Astrocyte of the hippocampus (primary cell): ENCODE measurements at places on chromosomes 4 and X.

GRCh38 chrX:79138658-79139241 lies 5.7 kb upstream of the GPR174 start:
- no peak for DNase-seq

- peak; percentile 83 for DNase-seq
Observed at GRCh38 chr4:80017125-80017854, 55.7 kb downstream of the ANTXR2 start.

- DNase-seq: no peak
Observed at GRCh38 chr4:53103481-53103880, 241.4 kb downstream of the RASL11B start.

DNA sequence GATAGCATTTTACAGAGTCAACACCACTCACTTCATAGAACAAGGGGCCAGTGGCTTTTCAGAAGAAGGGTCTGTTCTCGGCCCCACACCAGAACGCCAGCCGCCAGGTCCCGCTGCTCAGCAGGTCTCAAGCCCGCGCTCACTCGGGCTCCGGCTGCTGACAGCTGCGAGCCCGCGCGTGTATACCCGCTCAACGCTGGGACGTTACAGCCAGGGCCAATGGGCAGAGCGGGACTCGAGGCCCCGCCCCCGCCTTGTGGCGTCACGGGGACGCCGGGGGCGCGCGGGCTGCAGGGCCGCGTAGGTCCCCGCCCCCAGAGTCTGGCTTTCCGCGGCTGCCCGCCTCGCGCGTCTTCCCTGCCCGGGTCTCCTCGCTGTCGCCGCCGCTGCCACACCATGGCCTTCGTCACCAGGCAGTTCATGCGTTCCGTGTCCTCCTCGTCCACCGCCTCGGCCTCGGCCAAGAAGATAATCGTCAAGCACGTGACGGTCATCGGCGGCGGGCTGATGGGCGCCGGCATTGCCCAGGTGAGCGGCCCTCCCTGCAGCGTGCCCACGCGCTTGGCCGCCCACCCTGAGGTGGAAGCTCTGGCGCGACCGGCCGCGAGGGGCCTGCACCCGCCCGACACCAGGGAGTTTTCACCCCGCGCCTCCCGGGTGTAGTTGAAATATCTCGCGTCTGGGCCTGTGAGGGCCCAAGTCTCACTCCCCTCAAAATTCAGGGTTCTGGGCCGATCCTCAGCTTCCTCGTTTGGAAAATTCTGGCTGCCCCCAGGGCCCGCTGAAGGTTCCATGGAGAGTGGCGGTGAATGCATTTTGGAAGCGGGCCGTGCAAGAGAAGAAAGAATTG lies at the start of gene HADH:
HADH (plus strand) TSS at position 353 of the 850 bp plus-strand sequence; CDS start at position 397, 44 bp downstream.
- peak; percentile 98 for DNase-seq

- peak; percentile 19 for DNase-seq
Observed at GRCh38 chr4:48119646-48120045, 14.4 kb downstream of the TXK start.

GRCh38 chr4:155768370-155768769 lies 9.5 kb downstream of the GUCY1B1 start:
- DNase-seq: no peak

- DNase-seq: no peak
Observed at GRCh38 chr4:80073473-80074008, 512 bp upstream of the ANTXR2 start.

- DNase-seq: no peak
Observed at GRCh38 chr4:145769450-145770037, 89.6 kb downstream of the C4orf51 start.

DNA sequence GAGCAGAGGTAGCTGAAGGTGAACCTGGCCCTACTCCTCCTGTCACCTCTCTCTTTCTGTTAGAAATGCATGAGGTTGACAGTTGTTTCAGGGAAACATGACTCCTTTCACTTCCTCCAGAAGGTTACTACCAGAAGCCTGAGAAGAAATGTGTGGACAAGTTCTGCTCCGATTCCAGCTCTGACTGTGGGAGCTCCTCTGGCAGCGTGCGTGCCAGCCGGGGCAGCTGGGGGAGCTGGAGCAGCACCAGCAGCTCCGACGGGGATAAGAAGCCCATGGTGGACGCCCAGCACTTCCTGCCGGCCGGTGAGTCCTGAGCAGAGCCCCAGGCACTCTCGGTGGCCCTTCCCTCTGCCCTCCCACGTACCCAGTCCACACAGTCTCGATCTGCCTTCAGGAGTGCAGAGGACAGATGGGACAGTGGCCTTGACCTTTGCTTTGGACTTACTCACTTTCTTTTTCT lies 61.3 kb upstream of the TLR2 start:
- no peak for DNase-seq

DNA sequence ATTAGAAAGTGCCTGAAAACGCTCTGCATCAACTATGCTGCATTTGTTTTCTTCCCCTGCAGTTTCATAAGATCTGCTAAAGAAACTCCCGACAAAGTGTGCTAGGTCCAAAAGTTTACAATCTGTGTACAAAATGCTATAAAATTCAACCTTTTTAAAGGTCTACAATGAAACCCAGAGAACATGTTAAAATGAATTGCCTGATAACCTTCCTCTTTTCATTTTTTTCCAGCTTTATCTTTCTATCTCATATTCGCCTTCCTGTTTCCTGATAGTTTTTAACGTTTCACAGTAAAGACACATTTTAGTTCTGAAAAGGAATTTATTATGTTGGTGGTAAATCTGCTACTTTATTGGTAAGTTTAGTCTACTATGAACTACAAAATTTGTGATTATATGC lies 9.5 kb upstream of the HPGDS start:
- no peak for DNase-seq

GRCh38 chr4:174582463-174582862 lies 60.2 kb upstream of the HPGD start:
- no peak for DNase-seq

DNA sequence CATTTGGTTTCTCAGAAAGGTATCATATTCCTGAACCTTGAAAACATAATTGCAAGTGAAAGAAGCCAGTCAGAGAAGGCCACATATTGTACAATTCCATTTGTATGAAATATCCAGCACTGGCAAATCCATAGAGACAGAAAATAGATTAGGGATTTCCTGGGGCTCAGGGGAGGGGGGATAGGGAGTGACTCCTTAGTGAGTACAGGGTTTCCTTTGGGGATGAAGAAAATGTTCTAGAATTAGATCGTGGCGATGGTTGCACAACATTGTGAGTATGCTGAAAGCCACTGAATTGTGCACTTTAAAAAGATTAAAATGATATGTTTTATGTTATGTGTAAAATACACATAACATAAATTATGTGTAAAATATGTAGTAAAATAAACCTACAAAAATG lies 10.3 kb downstream of the XPNPEP2 start:
- no peak for DNase-seq

- no peak for DNase-seq
Observed at GRCh38 chr4:6463311-6464289, 8.8 kb downstream of the PPP2R2C start.

DNA sequence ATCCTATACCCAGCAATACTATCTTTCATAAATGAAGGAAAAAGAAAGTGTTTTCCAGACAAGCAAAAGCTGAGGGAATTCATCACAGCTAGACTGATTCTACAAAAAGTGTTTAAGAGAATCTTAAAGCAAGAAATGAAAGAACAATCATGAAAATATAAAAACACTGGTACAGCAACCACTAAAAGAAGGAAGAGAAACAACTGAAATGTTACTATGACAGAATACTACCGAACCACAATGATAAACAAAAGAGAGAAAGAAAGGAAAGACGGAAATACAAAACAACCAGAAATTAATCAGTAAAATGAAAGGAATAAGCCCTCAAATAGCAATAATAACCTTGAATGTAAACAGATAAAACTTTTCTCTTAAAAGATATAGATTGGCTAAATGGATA lies 110.8 kb upstream of the AFF2 start:
- DNase-seq: no peak

DNA sequence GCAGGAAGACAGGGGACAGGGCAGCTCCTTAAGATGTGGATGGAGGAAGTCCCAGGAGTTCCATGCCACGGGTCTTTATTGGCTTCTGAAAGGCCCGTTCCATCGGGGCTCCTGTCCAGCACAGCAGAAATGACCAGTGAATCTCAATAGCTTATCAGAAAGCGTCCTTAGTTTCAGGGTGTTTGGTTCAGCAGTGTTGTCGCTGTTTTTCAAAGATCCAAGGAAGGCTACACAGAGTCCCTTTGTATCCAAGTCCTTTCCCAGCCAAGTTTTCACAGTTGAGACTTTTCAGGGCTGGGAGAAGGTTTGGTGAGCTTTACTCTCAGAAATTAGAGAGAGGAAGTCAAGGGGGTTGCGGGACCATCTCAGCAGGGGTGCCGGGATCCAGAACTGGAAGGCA lies 5.0 kb upstream of the ZCCHC4 start:
- peak; percentile 18 for DNase-seq

- no peak for DNase-seq
Observed at GRCh38 chr4:145340071-145340675, 141.5 kb upstream of the SMAD1 start.

- no peak for DNase-seq
Observed at GRCh38 chr4:104719539-104720230, 225.0 kb upstream of the CXXC4 start.

GRCh38 chr4:155688860-155689259 lies 22.2 kb downstream of the GUCY1A1 start:
- no peak for DNase-seq

GRCh38 chr4:118757761-118758251 lies 72.6 kb downstream of the METTL14 start:
- DNase-seq: no peak

GRCh38 chr4:76526585-76526990 lies 91.6 kb downstream of the SHROOM3 start:
- peak; percentile 85 for DNase-seq

DNA sequence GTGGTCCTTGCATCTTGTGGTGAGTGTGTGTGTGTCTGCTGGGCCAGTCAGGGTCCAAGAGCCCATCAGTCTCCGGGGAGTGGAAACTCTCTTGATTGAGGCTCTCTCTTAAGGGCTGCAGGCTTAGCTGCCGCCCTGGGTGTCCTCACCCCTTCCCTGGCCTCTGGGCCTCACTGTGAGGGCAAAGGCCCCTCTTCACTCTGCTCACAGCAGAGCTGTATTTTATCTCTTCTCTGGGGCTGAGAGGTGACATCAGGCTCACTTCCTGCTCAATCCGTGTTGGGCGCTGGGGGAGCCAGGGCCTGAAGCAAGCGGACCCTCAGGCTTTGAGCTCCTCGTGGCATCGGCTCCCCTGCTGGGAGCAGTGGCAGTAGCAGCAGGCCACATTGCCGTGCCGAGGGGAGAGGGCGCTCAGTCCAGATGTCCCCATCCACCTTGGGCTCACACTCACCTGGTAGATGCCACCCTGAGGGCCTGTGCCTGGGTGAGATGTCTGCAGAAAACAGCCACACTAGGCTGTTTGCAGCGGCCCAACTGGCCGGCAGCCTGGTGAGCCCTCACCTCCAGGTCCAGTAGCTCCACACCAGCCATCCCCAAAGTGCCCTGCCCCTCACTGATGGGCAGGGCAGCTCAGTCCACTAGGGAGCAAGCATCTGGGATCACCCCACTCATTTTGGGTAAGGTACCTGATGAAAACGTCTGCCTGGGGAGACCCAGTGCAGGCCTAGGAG lies 24.7 kb upstream of the PRPS1 start:
- no peak for DNase-seq

- no peak for DNase-seq
Observed at GRCh38 chr4:174611792-174612191, 89.5 kb upstream of the HPGD start.

GRCh38 chrX:136822337-136823095 lies 41.8 kb upstream of the ARHGEF6 start:
- DNase-seq: no peak

DNA sequence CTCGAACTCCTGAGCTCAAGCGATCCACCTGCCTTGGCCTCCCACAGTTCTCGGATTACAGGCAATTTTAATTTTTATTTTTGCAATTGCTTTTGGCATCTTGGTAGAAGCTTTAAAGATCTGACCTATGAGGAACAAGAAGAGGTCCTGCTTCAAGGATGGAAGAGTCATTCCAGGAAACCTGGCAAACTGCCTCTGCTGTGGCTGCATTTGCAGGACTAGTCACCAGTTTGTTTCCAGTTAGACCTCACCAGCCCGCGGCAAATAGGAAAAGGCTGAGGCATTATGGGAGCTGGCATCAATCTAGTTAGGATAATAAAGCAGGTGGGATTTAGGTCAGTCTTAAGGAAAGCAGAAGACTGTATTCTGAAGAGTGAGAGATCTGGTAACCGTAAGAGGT lies 51.9 kb upstream of the LAS1L start:
- peak; percentile 54 for DNase-seq

- DNase-seq: peak; percentile 1
Observed at GRCh38 chr4:30181918-30182317, 538.3 kb upstream of the PCDH7 start.

DNA sequence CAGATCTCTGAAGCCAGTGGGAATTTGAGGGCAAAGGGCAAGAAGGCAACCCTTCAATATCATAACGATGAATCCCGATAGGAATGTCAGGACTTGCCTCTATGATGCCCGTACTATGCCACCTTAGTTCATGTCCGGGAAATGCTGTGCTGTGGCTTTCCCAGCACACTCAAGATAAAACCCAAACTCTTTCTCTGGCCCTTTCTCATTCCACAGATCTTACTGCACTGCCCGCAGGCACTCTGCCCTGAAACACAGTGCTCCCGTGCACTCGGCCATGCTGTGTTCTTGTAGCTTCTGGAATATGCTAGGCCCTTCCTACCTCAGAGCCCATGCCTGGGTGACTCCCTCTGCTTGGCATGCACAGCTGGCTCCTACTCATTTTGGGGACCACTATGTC lies 26.3 kb downstream of the SORCS2 start:
- no peak for DNase-seq

DNA sequence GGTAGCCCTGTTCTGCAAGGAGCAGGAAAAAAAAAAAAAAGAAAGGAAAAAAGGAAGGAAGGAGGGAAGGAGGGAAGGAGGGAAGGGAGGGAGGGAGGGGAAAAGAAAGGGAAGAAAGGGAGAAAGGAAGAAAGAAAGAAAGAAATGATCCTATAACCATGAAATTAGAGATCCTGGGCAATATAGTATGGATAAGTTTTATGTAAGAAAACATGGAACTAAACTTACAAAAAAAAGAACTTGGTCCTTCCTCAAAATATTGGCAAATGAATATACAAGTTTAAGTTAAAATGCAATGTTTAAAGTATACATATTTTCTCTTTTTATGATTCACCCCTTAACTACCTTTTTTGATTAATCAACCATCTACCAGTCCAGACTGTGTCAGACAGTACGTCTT lies 18.9 kb downstream of the BBS7 start:
- DNase-seq: no peak

GRCh38 chr4:174314274-174314673 lies 30.6 kb downstream of the CEP44 start:
- no peak for DNase-seq

- DNase-seq: peak; percentile 12
Observed at GRCh38 chr4:125702406-125702805, 387.7 kb downstream of the FAT4 start.

- DNase-seq: no peak
Observed at GRCh38 chr4:100079264-100079663, 111.0 kb downstream of the DDIT4L start.
